Peyer's patch (tissue), 4 donors: ENCODE measurements at places on chromosomes 11 and 22. TPM values are rescaled to one million over a fixed set of nuclear protein-coding genes. Genes with fewer than 3 reads are reported as not detected.

DNA sequence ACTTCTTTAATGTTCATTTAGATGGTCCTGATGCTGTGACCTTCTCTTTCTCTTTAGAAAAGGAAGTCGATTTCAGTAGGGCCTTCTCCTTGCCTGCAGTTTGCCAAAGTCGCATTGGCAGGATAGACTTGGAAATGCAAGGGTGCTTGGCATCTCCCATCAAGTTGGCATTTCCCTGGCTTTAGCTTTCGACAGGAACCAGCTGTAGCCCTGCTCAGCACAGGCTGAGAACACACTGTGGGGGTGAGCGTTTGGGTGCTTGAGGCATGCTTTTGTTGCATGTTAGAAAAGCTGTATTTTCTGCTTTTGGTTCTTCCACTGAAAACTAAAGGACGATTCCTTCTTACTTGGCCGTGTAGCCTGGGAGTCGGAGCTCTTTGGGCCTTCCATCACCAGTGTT is 37.7 kb downstream of the LDLRAD3 start:
- DNase-seq: no peak
- H3K4me1 ChIP-seq: no peaks in the 10 kb centered on the region
- H3K27ac ChIP-seq: peak overlapping the region; percentile 36
- H3K4me3 ChIP-seq: no peak overlapping the region
- no peaks in the 10 kb centered on the region for H3K36me3 ChIP-seq

GRCh38 chr11:130418756-130419155 is 9.7 kb downstream of the ADAMTS8 start:
- no peak for DNase-seq
- H3K27me3 ChIP-seq: no peaks in the 10 kb centered on the region
- H3K4me1 ChIP-seq: peaks cover 7% of the 10 kb centered on the region
- no peaks in the 10 kb centered on the region for H3K36me3 ChIP-seq
- H3K4me3 ChIP-seq: no peak overlapping the region
- no peak overlapping the region for H3K27ac ChIP-seq

DNA sequence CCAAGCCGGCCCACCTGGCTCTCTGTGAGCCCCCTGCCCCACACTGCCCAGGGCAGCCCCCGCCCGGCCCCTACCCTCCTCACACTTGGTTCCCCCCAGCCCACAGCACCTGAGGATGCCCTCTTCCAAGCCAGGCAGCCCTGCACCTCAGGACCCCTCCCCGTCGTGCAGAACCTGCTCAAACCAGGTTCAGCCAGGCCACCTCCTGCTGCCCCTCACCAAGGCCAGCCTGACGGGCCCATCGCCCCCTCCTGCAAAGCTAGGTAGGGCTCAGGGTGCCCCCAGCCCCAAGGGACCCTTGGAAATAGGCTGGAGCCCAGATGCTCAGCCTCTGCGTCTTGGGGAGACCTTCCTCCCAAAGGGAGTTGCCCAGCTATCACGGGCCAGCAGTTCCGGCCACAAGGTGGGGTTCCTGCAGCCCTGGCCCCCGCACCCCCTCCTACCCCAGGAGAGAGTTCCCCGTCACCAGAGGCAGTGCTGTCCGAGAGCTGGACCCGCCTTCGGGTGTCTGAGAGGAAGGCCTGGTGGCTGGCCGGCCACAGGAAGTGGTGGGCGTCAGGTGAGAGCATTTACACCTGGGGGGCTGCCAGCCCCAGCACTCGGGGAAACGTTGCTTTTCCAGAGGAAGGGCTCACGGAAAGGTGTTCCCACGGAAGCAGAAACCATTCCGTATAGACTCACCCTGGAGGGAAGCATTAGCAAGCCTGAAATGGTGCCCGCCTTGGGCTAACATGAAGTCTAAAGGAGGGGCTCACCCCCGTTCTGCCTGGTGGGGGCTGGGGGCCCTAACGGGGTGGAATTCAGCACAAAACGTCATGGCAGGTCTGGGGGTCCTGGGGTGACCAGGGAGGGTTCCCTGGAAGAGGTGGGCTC is 3.2 kb upstream of the SYT8 start:
- peak overlapping the region; percentile 62 for H3K27ac ChIP-seq
- no peak overlapping the region for H3K4me3 ChIP-seq
- peaks cover 12% of the 10 kb centered on the region for H3K4me1 ChIP-seq

DNA sequence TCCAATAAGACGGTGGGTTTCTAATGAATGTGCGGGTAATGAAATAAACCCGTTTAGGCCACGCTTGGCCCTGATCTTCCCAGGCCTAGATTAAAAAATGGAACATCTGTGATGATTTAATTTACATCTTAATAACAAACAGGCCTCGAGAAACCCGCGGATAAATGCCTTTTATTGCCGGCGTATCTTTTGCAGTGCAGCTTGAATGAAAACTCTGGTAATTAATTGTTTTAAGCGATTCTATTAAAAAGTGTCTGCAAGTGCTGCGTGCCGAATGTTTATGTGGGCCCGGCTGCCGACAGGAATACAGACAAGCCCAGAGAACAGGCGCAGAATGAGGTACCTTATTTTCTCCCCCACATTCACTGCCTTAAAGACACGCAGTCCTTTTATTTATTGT is 420.7 kb downstream of the MN1 start:
- no peaks in the 10 kb centered on the region for H3K36me3 ChIP-seq
- no peak overlapping the region for H3K4me3 ChIP-seq
- no peaks in the 10 kb centered on the region for H3K4me1 ChIP-seq
- H3K27ac ChIP-seq: no peak overlapping the region
- H3K27me3 ChIP-seq: no peaks in the 10 kb centered on the region

DNA sequence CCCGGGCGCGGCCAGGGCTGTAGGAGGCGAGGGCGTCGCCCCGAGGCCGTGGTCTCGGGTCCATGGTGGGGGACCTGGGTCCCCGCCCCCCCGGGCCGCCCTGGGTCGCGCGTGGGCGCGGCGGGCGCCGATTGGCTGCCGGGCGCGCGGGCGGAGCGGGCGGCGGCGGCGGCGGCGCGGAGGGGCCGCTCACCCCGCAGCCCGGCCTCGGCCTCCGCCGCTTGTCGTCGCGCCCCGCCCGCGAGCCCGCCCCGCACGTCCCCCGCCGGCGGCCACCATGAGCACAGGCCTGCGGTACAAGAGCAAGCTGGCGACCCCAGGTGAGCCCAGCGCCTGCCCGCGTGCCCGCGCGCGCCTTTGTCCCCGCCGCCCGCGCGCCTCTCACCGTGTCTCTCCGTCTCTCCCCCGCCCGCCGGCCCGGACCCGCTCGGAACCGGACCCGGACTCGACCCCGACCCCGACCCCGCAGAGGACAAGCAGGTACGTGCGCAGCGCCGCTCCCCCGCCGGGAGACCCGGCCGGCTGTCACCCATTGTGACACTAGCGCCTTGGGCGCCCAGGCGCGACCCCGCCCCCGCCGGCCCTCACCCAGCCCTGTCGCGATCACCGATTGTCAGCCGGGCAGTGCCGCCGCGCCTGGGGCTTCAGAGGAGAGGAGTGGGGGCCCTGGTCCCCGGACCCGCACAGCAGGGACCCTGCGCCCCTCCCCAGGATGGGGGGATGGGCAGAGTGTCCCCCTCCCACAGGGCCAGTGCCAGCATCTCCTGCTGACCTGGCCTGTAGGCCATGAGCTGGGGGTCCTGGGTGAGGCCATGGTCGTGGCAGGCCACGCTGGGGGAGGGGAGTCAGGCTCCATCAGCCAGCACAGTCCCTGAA is at the start of gene SEPTIN5:
Gene SEPTIN5, plus strand, starts transcription at position 192 of the 876 bp plus-strand sequence. Its CDS starts 86 bp downstream, at position 278.
- peak within 1 kb of the TSS; percentile 31 for H3K4me3 ChIP-seq
- H3K4me1 ChIP-seq: peaks cover 11% of the 10 kb centered on the region
- H3K27me3 ChIP-seq: peaks cover 21% of the 10 kb centered on the region

- no peaks in the 10 kb centered on the region for H3K4me1 ChIP-seq
- H3K36me3 ChIP-seq: peaks cover 13% of the 10 kb centered on the region
- no peak for DNase-seq
- H3K27me3 ChIP-seq: no peaks in the 10 kb centered on the region
These were observed 44.1 kb upstream of the RAB1B start for GRCh38 chr11:66224226-66224855.

GRCh38 chr11:27700351-27701301 is at the start of gene BDNF:
TSS of gene BDNF (minus strand) at chr11:27700455. CDS start at chr11:27658564, 41,891 bp downstream.
- H3K36me3 ChIP-seq: no peaks in the 10 kb centered on the region
- no peak for DNase-seq
- no peak within 1 kb of the TSS for H3K27ac ChIP-seq
- H3K4me1 ChIP-seq: peaks cover 32% of the 10 kb centered on the region
- peaks cover 23% of the 10 kb centered on the region for H3K27me3 ChIP-seq
- H3K4me3 ChIP-seq: peak within 1 kb of the TSS; percentile 37

DNA sequence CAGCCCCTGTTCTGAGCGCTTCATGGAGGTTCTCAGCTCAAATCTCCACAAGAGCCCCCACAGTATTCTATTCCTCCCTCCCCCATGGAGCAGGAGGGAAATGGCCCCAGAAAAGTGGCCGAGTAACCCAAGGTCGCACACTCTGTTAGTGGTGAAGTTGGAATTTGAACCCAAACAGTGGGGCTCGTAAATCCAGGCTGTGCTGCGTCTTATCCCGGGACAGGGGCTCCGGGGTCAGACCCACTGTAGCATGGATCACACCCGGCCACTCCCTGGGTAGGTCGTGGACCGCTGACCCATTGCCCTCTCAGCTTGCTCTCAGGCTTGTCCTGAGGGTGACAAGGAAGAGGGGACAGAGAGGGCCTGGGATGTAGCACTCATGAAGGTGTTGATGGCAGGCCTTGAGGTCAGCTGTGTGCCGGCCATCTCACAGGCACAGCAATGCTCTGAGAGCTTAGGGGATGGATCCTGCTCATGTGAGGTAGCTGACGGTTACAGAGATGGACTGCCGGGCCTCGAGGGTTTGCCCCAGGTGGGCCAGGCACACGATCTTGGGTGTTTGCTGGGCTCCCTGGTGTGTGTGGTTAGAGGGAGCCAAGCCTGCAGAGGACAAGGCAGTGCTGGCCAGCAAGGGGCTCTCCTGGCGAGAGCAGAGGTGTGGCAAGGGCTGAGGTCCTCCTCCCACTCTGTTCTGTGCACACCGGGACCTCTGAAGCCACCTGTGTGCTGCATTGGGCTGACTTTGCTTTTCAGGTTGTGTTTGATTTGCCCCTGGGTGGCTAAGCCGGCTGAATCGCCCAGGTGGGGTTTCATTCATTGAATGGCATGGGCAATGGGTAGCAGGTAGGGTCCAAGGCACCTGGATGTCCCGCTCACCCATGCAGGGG is 2.3 kb upstream of the FGF19 start:
- peaks cover 27% of the 10 kb centered on the region for H3K27me3 ChIP-seq
- H3K4me3 ChIP-seq: no peak overlapping the region
- no peak overlapping the region for H3K27ac ChIP-seq
- peak; percentile 61 for DNase-seq

- no peak overlapping the region for H3K27ac ChIP-seq
- H3K36me3 ChIP-seq: peaks cover 71% of the 10 kb centered on the region
- no peak overlapping the region for H3K4me3 ChIP-seq
- H3K4me1 ChIP-seq: no peaks in the 10 kb centered on the region
- H3K27me3 ChIP-seq: no peaks in the 10 kb centered on the region
These were observed 27.0 kb downstream of the PITPNB start for GRCh38 chr22:27892064-27892463.

DNA sequence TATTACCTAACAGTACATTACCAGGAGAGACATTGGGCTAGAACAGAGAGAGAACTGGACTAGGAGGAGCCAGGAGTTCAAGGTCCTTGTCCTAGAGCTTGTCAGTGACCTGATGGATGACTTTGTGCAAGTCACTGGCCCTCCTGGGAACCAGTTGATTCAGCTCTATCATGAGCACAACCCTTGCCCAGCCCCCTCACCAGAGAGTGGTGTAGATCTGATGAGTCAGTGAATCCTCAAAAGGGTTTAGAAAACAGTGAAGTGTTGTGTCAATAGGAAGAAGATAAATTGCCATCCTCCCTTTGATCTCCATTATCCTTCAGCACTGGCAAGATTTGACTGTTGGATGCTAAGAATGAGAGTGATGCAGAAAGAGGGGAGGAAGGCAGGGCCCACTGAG is 24.3 kb downstream of the NEU3 start:
- H3K36me3 ChIP-seq: no peaks in the 10 kb centered on the region
- H3K27me3 ChIP-seq: no peaks in the 10 kb centered on the region

DNA sequence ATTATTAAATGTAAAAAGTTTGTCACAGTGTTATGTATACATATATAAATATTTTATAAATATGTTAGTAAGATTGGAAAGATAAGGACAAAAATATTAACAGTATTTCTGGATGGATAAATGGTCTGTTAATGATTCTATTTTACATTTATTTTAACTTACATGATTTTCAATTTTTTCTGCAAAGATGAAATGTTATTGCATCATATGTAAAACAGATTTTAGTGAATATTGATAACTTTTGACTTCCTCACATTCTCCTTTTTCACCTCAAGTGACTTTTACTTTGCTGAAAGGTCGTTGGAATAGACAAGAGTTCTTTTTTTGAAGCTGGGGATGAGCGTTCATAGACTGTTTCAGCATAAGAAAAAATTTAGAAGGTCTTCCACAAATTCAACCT is 1554.7 kb upstream of the TENM4 start:
- no peak for DNase-seq
- H3K36me3 ChIP-seq: no peaks in the 10 kb centered on the region
- no peaks in the 10 kb centered on the region for H3K4me1 ChIP-seq

- H3K4me3 ChIP-seq: peak within 1 kb of the TSS; percentile 52
- DNase-seq: peak; percentile 49
- no peaks in the 10 kb centered on the region for H3K27me3 ChIP-seq
- H3K27ac ChIP-seq: peak within 1 kb of the TSS; percentile 87
- H3K4me1 ChIP-seq: peaks cover 8% of the 10 kb centered on the region
- H3K36me3 ChIP-seq: no peaks in the 10 kb centered on the region
These were observed at the start of gene P2RY2 for GRCh38 chr11:73218106-73218829. TSS of gene P2RY2 (plus strand) at chr11:73218281. CDS start at chr11:73234160, 15,879 bp downstream.

GRCh38 chr11:62805961-62806441 is 761 bp upstream of the NXF1 start:
- H3K4me3 ChIP-seq: peak overlapping the region; percentile 90
- no peak for DNase-seq
- no peaks in the 10 kb centered on the region for H3K36me3 ChIP-seq
- H3K27ac ChIP-seq: peak overlapping the region; percentile 95
- no peaks in the 10 kb centered on the region for H3K27me3 ChIP-seq

DNA sequence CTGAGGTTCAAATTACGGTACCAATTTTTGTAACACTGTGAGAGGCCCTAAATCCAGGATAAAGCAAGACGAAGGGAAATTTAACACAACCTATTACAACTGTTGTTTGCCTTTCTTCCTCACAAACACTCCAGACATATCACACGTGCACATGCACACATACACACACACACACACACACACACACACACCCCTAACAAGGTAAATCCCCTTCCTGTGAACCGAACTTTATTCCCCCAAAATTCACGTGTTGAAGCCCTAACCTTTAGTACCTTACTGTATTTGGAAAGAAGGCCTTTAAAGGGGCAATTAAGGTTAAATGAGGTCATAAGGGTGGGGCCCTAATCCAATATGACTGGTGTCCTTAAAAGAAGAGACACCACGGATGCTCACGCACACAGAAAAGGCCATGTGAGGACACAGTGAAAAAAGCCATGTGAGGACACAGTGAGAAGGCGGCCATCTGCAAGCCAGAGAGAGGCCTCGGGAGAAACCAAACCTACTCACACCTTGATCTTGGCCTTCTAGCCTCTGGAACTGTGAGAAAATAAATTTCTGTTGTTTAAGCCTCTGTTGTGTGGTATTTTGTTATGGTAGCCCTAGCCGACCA is 1.8 kb downstream of the SERGEF start:
- H3K36me3 ChIP-seq: no peaks in the 10 kb centered on the region
- no peak for DNase-seq
- H3K4me3 ChIP-seq: no peak overlapping the region
- H3K27me3 ChIP-seq: no peaks in the 10 kb centered on the region
- H3K27ac ChIP-seq: no peak overlapping the region

The KCNA4 gene
- not detected for total RNA-seq

The E2F8 gene
- 14.9 TPM for total RNA-seq

The MAJIN gene
- total RNA-seq: not detected

The MIAT gene
- 6.3 TPM for total RNA-seq
